Activated T-cell treated with anti-CD3 and anti-CD28 coated beads for 24 hours (primary cell): ENCODE measurements at places on chromosomes 5 and 9.
A peak's percentile ranks its signal among the peaks of the same experiment; 100 is the strongest.

DNA sequence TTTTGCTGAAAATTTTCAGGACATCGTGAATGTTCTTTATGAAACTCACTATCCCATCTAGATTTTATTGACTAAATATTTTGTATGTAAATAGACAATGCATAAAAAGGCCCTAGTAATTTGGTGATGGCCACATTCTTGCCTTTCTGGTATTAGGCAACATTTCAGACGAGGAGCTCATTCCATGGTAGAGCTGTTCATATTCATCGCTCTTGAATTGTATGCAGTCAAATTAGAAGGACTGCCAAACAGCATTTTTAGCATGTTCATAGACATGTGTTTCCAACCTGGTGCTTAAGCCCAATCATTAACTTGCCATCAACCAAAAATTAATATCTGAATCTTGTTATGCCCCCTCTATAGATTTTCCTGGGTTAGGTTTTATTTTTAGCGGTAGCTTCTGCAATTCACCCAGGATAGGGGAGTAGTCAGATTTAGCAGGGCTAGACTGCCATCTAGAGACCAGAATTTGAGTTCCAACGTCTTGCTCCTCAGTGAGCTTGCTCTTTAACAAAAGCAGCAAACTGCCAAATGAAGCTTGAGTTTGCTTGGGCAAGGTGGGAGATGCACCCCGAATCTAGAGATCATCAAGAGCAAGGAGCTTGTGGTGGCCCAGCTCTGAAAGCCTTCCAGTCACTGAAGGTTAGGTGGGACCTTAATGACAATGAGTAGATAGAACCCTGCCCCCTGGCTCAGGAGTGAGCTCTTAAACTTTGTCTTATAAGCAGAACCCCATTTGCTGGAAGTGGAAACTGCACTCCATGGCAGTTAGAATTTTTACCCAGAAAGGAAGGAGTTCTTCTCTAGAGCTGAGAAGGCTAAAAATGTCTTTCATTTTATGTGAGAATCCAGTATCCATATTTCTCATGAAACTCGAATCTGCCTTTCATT lies 456.2 kb downstream of the RASEF start:
- DNase-seq: no peak

GRCh38 chr5:139482050-139482889 lies at the start of gene STING1:
Gene STING1 (minus strand): TSS chr5:139482758. CDS start chr5:139481704, 1,054 bp downstream.
- DNase-seq: peak; percentile 44

DNA sequence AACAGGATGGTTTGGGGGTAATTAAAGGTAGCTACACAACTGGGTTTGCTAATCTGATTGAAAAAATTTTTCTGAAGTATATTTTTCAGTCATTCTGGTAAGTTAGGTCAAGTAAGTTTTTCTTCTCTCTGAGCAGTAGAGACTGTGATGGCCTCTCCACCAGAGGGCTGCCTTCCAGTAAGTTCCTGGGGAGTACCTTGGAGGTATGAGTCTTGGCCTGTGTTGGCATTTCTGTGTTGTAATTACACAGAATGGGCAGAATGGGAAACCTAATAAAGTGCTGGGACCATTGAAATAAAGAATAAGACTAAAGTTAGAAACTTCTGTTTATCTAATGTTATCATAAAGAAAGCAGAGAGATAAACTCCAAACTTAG lies 430.8 kb downstream of the ARHGEF28 start:
- no peak for DNase-seq

- no peak for DNase-seq
Observed at GRCh38 chr5:172453986-172454357, 353 bp downstream of the SH3PXD2B start.

DNA sequence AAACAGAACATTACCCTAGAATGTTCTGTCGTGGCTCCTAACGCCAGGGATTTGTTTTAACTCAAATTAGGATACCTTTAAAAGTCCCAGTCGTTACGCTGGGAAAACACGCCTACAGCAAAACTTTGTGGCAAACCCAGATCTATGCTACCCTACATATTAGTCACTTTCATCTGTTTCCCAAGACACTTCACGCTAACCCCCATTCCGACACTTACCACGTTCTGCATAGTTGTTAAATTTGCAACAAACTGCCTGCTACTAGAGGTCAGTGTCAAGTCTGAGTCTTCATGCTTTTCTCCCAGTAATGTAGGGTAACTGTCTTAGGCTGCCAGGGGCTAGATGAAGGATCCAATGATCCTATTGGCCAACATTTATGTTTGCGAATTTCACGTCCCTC lies 140.3 kb downstream of the RASEF start:
- DNase-seq: no peak
